Activated CD8-positive, alpha-beta memory T cell treated with anti-CD3 and anti-CD28 coated beads for 48 hours (primary cell): ENCODE measurements at places on chromosomes 7 and 10.

DNA sequence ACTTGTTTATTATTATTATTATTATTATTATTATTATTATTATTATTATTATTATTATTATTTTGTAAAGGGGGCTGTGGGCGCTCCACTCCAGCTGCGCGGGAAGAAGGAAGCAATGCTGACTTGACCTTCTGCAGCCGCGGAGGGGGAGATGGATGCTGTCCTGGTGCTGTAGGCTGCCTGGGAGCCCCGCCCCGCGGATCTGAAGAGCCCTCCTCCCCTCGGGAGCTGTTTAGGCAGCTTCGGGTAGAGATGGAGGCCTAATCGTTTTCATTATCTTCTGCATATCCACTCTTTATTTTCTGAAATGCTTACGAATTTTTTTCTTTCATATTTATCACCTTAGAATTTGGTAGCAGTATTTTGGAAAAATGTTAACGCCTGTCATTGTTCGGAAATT is 101.2 kb upstream of the KLF6 start:
- DNase-seq, result no peak

DNA sequence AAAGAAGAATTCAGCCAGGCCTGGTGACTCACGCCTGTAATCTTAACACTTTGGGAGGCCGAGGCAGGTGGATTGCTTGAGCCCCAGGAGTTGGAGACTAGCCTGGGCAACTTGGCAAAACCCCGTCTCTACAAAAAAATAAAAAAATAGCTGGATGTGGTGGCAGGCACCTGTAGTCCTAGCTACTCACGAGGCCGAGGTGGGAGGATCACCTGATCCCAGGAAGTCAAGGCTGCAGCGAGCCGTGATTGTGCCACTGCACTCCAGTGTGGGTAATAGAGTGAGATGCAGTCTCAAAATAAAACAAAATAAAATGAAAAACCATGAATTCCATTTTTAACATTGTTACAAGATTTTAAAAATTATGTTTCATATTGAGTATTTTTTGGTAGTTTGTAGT is 988.9 kb upstream of the ZNF722 start:
- no peak for DNase-seq

- no peak for DNase-seq
Measured at GRCh38 chr7:158449942-158450341, 137.7 kb downstream of the PTPRN2 start.

GRCh38 chr7:12864470-12865046 is 177.1 kb downstream of the ARL4A start:
- no peak for DNase-seq

DNA sequence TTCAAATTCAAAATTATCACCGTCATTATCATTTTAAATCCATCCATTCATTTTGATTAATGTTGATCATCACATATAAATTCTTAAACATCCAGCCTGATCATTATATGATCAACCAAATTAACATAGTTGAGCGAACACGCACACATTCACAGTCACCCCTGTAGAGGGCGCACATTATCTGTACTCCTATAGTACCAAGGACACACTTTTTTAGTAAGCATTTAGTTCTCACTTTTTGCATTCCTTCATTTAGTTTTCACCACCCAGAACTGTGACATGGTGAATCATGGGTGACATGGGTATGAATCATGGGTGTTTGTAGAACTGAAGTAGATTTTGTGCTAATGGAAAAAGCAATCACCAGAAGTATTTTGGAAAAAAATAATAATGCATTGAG is 26.0 kb upstream of the ZNF735 start:
- no peak for DNase-seq

GRCh38 chr7:102147008-102147407 is 139.7 kb upstream of the SH2B2 start:
- DNase-seq, result no peak

DNA sequence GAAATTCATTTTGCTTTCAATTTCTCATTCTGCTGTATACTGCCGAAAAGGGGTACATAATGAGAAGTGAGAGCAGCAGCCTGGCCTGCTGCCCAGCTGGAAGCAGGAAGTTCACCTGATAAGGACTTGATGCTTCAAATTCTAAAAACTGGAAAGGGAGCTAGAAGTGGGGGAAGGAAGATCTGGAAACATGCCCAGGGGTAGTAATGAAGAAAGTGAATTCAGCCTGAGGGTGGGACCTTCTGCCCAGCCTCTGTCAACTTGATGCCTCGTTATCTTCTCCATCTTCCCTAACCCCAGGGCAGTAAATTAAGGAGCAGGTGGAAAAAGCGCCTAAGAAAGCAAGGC is 69.4 kb downstream of the ARMH3 start:
- no peak for DNase-seq

GRCh38 chr7:116445447-116446211 is 53.9 kb upstream of the CAV2 start:
- no peak for DNase-seq

- DNase-seq, result no peak
Measured at GRCh38 chr7:27435461-27435860, 192.9 kb downstream of the EVX1 start.

DNA sequence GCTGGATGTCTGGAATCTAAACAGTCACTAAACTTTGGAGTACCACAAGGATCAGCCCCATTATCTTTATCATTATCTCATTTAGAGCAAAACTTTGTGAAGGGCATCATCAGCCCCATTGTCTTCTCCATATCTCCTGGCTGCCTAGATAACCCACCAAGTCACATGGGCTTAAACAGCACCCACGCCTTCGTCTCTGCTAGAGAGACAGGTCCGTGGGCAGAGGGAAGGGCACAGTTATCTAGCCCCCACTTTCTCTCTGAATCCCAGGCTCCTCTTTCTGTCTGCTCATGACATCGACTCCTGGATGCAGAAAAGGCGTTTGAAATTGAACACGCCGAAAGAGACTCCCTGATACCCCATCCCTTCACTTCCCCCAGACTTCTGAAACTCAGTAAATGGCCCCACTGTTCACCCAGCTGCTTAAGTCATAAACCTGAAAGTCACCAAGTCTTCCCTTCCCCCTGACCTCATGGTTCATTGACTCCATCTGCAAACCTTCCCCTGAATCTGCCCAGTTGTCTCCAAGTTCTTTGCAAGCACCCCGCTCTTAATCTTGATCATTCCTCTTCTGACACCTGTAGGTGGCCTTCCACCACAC is 20.9 kb upstream of the PARD3 start:
- DNase-seq, result no peak

- DNase-seq, result no peak
Measured at GRCh38 chr10:52172581-52172980, 141.5 kb upstream of the DKK1 start.

DNA sequence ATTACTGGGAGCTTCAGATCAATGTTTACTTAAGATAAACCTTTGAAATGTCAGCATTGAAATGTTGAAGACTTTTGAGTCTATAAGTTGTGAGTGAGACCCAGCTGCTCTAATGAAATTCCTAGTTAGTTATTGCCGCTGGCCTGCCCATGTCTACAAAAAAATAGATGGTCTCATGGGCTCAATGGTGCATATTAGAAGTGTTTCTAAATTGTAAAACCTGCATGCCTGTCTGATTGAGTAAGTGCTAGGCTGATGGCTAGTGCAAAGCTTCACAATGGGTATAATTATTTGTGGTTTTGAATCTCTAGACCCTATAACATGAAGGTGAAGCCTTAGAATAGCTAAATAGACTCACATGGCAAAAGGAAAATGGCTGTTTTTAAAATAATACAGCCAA is 234.5 kb downstream of the SORCS3 start:
- DNase-seq, result no peak

- no peak for DNase-seq
Measured at GRCh38 chr7:75727881-75728593, 10.7 kb downstream of the HIP1 start.

DNA sequence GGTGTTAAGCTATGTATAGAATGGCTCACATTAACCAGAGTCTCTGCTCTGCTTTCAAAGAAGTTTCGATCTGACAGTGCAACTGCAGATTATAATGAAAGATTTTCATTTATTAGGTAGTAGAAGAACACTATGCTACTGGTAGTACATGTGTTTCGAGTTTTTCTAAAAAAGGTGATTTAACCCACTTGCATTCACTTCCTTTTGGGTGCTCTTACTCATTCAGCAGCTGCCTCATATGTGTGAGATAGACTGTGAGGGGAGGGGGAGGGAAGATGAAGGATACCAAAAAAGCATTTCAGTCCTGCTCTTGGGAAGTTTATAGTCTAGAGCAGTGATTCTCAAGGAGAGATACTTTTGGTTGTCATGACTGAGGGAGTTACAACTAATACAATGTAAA is 20.4 kb downstream of the PLEKHA8 start:
- no peak for DNase-seq
